ENCODE measurements at places on chromosomes 5 and 9. TPM values are rescaled to one million over a fixed set of nuclear protein-coding genes. Genes with fewer than 3 reads are reported as not detected.

- DNase-seq = no peak
These were observed 57.5 kb downstream of the HMGCS1 start for GRCh38 chr5:43255704-43256103.

DNA sequence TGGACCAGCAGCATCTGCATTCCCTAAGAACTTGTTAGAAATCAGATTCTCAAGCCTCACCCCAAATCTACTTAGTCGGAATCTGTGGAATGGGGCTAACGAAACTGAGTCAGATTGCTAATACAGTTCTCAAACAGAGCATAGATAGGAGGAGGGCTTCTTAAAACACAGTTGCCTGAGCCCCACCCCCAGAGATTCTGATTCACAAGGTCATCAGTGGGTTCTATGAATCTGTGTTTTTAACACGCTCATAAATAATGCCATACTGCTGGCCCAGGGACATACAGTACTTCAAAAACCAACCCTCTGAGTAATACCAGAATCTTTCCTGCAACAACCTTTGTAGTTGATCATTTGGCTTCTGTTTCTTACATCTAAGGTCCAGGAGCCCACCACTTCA, 32.9 kb upstream of the GARNL3 start:
- no peak for DNase-seq

- DNase-seq = no peak
These were observed 41.6 kb downstream of the RAB14 start for GRCh38 chr9:121160025-121160424.

- no peak for DNase-seq
These were observed 13.2 kb upstream of the FAM120AOS start for GRCh38 chr9:93466416-93467061.

- no peak for DNase-seq
These were observed 50.4 kb upstream of the SLC2A8 start for GRCh38 chr9:127346584-127346983.

DNA sequence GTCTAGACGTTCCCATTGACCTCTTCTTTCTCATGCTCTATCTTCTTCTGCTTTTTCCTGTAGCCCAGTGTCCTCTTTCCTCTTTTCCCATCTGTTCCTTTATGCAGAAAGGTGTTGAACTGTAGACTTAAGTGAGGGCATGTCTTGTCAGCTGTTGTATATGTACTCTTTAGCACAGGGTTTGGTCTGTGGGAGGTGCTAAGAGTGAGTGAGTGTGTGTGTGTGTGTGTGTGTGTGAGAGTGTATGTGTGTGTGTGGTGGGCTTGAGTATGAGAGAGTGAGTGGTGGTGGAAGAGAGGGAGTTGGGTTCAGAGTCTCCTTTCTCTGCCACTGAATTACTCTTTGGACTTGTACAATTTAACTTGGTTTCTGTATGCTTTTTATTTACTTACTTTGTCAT, 10.3 kb upstream of the ROPN1L start:
- DNase-seq = no peak

DNA sequence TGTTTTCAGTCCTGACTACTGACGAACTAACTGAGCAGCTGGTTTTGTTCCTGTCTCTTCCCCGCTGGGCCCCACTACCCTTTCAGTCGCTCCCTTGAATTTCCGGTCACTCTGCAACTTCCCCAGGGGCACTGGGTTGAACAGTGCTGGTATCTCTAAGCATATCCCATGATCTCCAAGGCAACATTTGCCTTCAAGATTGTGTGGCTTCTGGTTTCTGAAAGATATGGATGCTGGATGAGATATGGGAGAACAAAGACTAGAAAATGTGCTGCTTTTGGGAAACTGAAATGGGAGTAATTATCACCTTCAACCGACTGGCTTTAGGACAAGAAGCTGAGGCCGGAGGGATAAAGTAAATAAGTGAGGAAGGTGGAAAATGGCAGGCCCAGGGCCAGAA, 258.2 kb upstream of the PIK3R1 start:
- no peak for DNase-seq

DNA sequence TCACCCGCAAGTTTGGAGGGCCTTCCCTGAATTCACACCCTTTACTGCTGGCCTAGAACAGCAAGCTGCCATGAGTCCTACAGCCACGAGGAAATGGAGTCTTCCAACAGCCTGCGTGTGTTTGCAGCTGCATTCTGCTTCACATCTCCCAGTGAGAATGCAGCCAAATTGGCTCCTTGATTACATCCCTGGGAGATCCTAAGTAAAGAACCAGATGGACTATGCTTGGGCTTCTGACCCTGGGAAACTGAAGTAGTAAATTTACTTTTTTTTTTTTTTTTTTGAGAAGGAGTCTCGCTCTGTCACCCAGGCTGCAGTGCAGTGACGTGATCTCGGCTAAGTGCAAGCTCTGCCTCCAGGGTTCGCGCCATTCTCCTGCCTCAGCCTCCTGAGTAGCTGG, 617.0 kb upstream of the CDH18 start:
- no peak for DNase-seq

DNA sequence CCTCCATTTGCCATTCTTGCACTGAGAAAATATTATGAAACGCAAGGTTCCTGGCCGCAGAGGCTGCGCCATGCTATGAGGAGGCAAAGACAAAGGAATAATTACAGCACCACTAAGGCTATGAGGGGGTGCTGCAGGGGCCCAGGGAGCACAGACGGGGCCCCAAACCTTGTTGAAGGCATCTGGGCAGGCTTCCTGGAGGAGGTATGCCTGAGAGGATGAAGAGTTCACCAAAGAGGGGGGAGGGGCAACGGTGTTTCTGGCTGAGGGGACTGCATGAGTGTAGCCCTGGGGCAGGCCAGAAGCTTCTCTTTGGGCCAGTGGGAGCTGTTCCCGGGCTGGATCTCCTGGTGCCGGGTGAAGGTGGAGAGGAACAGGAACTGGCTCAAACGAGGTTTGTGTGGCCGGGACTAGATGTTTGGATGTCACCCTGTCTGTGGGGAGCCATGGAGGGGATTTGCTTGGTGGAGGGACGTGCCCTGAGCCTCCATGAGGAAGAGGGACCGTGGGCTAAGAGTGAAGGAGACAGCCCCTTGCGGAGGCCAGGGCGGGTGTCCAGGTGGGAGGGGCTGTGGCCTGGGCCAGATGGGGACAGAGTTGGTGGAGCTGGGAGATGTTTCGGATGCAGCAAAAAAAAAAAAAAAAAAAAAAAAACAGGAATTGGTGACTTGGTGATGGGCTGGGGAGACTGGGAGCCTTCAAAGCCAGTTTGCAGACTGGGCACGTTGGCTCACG, 28.2 kb downstream of the PTGES start:
- DNase-seq = no peak

GRCh38 chr5:150778517-150779396, at the start of gene SMIM3:
Gene SMIM3, plus strand, starts transcription at chr5:150778757. Its CDS starts 16,684 bp downstream, at chr5:150795441.
- DNase-seq = peak; percentile 59

DNA sequence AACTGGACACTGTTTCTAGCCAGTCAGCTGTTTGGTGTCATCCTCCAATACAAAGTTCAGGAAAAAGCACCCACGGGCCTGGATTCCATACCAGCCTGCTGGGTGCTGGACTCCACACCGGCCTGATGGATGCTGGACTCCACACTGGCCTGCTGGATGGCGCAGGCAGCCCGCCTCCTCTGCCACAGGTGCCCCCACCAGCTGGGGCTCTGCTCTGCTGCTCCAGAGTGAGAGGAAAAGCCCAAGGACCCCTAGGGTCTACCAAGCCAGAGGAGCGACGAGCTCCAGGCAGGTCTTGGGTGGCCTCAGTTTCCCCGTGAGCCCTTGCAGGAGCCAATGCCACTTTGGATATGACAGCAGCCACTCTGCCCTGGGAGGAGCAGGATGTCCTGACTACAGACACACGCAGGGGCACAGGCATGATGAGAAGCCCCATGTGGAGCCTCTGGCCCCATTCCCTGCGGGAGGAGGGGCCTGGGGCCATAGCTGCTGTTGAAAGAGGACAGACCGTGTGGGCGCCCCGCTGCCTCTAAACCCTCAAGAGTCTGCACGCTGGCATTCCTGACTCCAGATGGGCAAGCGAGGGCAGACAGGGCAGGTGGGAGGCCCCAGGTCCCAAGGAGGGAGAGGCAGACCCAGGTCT, 141.6 kb downstream of the OLFM1 start:
- no peak for DNase-seq

- no peak for DNase-seq
These were observed 48.9 kb downstream of the JMY start for GRCh38 chr5:79284846-79285245.

DNA sequence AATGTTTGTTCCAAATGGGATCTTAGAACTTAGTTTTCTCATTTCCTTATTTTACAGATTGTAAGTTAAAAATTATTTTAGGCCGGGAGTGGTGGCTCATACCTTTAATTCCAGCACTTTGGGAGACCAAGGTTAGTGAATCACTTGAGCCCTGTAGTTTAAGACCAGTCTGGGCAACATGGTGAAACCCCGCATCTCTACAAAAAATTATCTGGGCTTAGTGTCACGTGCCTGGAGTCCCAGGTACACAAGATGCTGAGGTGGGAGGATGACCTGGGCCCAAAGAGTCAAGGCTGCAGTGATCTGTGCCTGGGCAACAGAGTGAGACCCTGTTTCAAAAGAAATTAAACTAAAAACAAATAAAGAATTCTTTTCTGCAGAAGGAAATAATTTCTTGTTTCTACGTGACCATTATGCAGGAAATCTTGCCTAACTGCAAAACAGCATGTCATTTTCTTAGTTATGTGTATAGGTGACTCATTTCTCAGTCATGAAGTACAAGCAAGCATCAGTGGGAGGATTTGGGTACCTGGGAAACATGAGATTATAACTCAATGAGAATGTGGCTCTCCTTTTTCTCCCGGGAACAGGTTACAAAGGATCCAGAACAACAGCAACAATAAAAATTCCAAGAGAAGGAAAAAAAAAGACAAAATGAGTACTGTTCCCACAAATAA, 375.1 kb upstream of the ST8SIA4 start:
- DNase-seq = no peak

DNA sequence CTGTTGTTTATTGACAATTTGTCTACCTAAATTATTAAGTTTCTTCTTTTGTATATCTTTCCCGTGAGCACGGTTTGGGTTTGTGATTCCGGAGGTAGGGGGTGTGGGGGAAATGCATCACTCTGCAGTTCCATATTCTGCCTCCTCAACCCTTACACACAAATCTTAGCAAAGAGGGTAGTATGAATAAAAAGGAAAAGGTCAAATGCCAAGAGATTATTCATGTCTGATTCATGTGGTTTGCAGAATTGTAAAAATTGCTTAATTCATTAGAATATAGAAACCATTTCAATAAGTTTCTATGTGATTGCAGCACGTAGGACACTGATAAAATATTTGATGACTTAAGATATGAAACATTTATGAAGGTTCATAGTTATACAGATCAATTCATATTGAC, 601.9 kb downstream of the SEMA5A start:
- DNase-seq = no peak

GRCh38 chr9:99349870-99350269, 127.8 kb downstream of the SEC61B start:
- no peak for DNase-seq

GLRA1 gene
- not detected for polyA plus RNA-seq

SLC6A18 gene
- polyA plus RNA-seq = not detected

SEMA5A gene
- polyA plus RNA-seq = not detected

IL3 gene
- polyA plus RNA-seq = not detected

TMEM174 gene
- polyA plus RNA-seq = not detected

NDUFS4 gene
- polyA plus RNA-seq = 85.4 TPM

SYK gene
- polyA plus RNA-seq = 50.1 TPM

AIF1L gene
- polyA plus RNA-seq = not detected

TRPM6 gene
- polyA plus RNA-seq = not detected

PPIP5K2 gene
- 24.5 TPM for polyA plus RNA-seq

All from immature natural killer cell (primary cell).